ENCODE measurements at places on chromosomes 6 and 20.

DNA sequence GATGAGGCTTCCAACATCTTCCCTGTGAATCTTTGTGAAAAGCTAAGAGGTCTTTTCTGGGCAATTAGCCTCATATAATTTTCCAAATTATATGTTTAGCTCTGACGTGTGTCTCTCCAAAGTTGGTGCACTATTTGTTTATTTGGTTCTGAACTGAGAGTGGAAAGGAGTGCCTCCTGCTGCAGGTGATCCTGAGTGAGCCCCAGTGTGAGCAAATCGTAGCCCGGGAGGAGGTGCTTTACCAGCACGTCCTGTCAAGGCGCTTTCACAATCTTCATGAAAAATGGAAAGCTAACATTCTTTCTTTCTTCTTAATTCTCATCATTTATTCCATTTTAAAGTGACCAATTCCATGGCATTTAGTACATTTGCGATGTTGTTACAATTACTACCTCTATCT lies 231.9 kb downstream of the BMP2 start:
- DNase-seq, result no peak

GRCh38 chr6:77425216-77425615 lies 38.1 kb downstream of the HTR1B start:
- DNase-seq, result no peak

DNA sequence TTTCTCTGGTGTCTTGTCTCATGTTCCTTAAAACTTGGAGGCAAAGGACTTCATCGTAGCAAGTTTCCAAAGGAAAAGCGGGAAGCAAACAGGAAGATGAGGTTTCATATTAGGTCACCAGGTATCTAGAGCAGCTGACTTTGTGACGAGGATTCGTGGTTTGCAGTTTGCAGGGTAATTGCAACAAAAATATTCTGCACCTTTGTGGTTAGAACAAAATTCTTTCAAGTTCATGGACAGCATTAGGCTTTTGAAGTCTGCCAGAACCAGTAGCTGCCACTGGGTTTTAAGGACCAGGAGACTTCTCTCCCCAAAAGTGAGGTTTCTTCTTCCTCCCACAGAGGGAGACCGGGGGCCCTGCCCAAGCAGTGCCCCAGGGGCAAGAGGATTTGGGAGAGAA lies 63.4 kb downstream of the RPP40 start:
- no peak for DNase-seq

DNA sequence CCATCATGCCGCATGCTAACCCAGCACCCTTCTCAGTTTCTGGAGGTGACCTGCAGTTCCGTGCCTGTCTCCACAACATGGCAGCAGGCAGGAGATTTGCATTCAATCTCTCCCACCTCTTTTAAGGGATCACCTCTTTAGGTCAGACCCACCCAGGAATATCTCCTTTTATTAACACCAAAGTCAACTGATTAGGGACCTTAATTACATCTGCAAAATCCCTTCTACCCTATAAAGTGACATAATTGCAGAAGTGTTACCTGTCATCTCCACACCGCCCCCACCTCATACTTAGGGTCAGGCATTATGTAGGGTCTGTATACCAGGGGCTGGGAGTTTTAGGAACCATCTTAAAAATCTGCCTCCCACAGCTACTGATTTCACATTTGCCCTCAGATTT lies 267.5 kb downstream of the TMEM242 start:
- no peak for DNase-seq

DNA sequence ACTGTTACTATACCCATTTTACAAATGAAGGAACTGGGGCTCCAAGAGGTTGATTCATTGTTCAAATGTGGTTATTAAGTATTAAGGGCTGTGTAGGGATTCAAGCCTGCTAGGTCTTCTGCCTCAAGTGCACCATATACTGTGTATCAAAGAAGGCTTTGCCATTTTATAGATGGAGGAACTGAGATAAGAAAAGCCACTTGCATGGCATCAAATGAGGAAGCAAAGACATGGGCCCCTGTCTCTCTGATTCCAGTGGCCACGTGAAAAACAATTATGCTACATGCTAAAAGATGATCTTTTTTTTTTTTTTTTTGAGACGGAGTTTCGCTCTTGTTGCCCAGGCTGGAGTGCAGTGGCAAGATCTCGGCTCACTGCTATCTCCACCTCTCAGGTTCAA lies 67.0 kb downstream of the TMEM200A start:
- DNase-seq, result no peak

GRCh38 chr6:148934961-148935360 lies 188.1 kb downstream of the UST start:
- no peak for DNase-seq

- no peak for DNase-seq
These were observed 204.5 kb downstream of the FNDC1 start for GRCh38 chr6:159373670-159374069.

DNA sequence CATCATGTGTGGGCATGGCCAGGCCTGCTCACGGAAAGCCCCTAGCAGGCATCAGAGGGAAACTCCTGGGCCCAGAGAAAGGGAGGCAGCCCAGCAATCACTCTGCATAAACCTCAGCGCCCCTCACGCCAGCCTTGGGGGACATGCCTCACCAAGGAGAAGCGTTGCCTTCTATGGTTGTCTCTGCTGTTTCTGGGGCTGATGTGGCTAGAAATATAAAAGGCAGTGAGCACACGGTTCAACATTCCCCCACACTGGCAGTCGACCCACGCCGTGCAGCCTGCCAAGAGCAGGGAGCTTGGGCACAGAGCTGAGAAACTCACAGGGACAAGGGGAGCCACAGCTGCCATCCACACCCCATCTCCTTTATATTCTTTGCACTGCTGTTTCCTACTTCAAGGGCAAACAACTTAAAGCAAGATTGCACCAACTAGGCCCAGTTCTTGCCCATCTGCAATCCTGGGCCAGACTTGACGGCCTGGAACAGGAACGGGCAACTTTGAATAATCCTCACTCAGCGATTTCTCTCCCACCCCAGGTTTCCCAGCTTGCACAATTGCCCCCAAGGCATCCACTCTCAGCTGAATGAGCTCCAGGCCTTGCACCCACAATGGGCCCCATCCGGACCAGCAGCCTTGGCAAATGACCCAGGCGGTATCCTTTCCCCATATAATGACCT lies 35.5 kb upstream of the FOXC1 start:
- DNase-seq, result no peak

- no peak for DNase-seq
These were observed 80.7 kb downstream of the FOXF2 start for GRCh38 chr6:1470040-1470439.

GRCh38 chr6:38283734-38284362 lies 355.9 kb downstream of the BTBD9 start:
- DNase-seq, result no peak

GRCh38 chr6:144075187-144075586 lies 20.2 kb downstream of the SF3B5 start:
- no peak for DNase-seq

DNA sequence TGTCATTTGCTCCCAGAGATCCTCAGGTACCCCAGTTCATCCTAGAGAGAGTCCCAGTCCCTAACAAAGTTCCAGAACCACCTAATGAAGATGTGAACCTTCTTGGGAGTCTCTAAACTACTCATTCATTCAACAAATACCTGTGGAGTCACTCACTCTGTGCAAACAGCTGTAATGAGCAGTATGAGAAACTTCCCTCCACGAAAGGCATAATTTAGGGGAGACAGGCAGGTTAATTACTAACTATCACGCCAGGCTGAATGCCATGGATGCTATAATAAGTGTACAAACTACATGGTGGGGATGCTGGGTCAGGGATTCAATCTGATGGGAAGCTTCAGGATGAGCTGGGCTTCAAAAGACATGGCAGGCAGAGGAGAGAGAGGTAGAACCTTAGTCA lies 70.1 kb upstream of the AFDN start:
- no peak for DNase-seq

- no peak for DNase-seq
These were observed 136.0 kb downstream of the MTHFD1L start for GRCh38 chr6:151001387-151002056.

GRCh38 chr6:160462551-160463109 lies 114.5 kb downstream of the SLC22A3 start:
- peak; percentile 81 for DNase-seq

DNA sequence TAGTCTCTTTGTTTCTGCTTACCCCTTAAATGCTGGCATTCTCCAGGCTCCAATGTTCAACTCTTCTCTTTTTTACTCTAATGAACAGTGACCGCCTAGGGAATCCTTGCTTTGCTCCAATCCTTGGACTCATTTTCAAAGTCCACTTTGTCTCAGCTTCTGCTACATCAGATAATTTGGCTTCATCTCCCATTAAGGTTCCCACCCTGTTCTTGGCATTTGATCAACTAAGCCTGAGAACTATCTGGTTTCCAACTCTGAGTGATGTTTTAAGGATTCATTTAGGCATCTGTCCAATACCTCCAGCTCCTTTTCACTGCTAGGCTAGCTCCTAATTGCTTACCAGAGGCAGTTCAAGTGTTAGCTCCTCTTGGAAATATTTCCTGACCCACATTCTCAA lies 64.9 kb downstream of the ME1 start:
- no peak for DNase-seq

DNA sequence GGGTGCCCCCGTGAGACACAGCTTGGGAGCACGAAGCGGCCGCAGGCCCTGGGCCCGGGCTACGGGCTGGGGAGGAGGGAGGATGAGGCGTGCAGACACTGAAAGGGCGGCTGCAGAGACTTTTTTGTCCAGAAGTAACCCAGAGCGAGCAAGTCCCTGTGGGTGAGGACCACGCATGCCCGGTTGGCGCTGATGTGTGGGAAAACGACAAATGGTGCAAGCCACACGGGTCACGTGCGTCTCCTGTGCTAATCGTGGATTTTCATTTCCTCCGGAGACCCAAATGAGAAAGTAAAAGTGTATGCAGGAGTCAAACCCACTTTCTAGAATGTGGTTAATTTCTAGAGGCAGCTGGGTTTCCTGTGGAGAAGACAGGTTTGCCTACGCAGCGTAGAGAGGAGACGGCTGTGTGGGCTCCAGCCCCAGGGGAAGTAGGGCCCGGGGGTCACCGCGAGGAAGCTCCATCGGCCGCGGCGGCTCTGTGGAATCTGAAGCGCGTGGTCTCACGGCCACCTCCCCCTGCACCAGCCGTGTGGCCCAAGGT lies 19.0 kb downstream of the DLL1 start:
- DNase-seq, result peak; percentile 85

DNA sequence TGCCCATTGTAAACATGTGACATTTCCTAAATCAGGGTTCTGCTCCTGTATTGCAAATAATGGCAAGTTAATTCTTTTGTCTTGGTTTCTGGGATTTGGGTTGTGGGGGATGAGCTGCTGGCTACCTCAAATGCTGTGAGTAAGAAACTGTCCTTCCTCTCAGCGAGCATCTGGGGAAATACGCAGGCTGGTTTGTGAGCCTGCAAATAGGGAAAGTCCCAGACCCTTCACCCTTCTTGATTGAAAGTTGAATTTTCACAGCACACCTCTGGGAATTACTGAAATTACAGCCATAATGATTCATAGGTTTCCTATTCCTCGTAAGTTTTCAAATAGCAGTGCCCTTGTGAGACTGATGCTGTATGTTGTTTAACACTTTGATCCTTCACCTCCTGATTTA lies 138.1 kb downstream of the TBXT start:
- DNase-seq, result no peak

- no peak for DNase-seq
These were observed 6.9 kb downstream of the SPDEF start for GRCh38 chr6:34549026-34549803.

GRCh38 chr6:7813704-7814103 lies 87.8 kb downstream of the BMP6 start:
- DNase-seq, result no peak

DNA sequence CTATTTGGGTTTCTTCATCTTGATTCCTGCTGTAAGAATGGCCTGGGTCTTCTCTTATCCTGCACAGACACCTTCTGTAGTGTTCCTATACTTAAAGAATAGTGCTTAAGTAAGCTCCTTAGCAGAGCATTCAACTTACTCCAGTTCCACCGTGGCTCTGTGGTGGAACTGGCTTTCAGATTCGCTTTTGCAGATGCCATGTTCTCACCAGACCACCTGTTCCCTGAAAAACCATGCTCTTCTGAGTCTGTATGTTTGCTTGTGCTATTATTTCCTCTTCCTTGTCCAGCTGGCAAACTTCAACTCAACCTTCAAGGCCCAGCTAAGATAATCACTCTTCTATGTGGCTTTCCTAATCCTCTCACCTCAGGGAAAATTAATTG lies 4.9 kb downstream of the ELMO2 start:
- no peak for DNase-seq

DNA sequence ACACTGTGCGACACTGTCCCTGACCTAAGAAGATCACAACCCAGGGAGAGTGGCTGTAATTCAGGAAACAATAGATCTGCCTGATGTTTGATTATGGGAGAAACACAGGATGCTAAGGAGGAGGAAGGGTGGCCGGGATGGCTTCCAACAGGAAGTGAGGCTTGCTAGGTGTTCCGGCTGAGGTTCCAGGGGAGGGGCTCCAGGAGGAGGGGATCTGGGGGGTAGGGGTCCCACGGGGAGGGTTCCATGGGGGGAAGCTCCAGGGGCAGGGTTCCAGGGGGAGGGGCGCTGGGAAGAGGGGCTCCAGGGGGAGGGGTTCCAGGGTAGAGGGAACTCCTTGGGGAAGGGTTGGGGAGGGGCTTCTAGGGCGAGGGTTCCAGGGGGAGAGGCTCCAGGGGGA lies 48.6 kb downstream of the DAAM2 start:
- DNase-seq, result no peak

GRCh38 chr6:7976485-7977056 lies 66.0 kb upstream of the TXNDC5 start:
- no peak for DNase-seq

GRCh38 chr6:168935628-168936010 lies 318.0 kb downstream of the THBS2 start:
- DNase-seq, result no peak

DNA sequence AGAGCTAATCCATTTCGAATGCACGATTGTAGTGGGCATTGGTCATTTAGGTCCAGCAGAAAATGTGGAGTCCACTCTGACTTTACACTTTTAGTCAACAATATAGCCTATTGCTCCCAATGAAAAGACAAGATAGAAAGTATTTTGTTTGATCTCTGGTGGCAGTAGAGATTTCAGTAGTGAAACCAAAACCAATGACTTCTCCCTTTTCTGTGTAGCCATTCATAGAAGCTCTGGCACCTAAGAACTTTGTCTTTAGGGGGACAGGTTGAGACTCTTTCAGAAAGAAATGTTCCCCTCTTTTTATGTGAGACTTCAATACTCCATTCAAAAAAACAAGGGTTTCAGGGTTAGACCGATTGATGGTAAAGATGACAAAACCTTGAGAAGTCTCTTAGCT lies 510.8 kb upstream of the POU3F2 start:
- no peak for DNase-seq

Data from CD4-positive, alpha-beta T cell treated with Interleukin-21 for 1 hour (primary cell).